Stimulated activated CD8-positive, alpha-beta memory T cell treated with anti-CD3 and anti-CD28 coated beads, Interleukin-7, amount 100 ng/mL, for 1 hour (primary cell): ENCODE measurements at places on chromosomes 3 and 15.

GRCh38 chr3:175003590-175003989 is 144.5 kb downstream of the NAALADL2 start:
- DNase-seq = no peak

DNA sequence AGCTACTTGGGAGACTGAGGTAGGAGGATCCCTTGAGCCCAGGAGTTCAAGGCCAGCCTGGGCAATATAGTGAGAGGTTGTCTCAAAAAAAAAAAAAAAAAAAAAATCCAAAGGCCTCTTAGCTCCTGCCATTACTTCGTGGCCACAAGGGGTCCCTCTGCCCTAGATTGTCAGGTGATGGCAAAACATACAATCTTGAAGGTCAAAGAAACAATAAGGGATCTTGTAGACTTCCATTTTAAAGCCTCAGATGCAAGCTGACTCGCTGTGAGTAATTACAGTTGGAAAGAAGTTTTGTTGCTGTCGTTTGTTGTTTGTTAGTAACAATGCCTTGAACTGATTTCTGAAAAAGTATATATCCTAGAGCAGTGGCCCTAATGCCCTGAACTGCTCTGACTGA is 55.9 kb upstream of the PLCL2 start:
- no peak for DNase-seq

DNA sequence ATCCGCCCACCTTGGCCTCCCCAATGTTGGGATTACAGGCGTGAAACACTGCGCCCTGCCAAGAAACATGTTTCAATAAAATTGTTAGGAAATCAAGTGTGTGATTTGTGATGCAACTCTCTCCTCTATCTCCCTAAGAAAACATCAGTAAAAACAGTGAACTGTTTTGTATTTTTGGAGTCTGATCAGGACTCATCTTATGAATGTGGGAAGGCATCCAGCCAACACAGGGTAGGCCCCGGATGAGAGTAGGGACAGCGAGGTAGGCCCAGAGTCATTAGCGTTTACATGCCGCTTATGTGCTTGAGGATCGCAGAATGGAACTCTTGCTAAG is 884 bp upstream of the GLYCTK start:
- DNase-seq = no peak

DNA sequence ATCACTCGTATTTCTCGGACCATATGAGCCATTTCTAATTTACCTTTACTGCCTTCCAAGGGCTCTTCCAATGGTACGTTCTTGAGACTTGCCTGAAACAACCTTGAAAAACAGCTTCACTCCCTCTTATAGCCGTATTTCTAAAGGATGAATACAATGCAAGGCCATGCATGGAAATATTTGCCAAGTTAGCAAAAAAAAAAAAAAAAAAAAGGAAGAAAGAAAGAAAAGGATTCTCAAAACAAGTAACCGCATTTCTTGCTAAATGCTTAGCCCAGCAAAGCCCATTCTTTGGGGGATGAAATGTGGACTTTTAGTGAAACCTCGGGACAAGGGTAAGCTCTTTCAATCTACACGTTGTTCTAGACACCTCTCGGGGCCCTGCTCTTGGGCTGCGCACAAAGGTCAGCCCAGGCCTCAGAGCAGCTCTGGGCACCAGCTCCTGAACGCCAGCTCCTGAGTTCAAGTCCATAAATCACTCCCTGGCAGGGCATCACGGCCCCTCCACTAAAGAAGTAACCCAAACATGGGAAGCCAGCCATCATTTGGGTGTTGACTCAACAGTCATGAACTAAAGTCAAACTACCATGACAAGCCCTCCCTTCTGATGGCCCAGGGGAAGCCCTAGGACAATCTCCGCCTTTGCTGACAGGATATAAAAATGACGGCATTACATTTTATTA is 132.7 kb downstream of the ADAMTS17 start:
- no peak for DNase-seq

DNA sequence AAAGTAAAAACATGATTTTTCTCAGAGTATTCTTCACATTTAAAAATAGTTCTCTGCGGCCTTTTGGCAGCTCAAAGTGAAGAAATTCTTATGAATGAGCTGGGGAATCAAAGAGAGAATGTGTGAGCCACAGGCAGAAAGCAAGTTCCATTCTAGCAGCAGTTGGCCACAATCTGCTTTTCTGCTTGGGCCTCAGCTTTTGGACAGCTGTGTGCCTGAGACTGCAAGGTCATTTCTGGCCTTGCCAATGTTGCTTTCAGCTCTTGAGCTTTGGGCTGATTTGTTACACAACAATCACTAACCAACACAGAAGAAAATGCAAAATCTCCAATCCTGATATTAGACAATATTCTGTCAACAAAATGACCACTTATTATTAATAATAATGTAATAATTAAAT is 14.4 kb upstream of the TM4SF4 start:
- no peak for DNase-seq

- DNase-seq = no peak
Observed at GRCh38 chr15:23773093-23773492, 86.0 kb upstream of the NDN start.

DNA sequence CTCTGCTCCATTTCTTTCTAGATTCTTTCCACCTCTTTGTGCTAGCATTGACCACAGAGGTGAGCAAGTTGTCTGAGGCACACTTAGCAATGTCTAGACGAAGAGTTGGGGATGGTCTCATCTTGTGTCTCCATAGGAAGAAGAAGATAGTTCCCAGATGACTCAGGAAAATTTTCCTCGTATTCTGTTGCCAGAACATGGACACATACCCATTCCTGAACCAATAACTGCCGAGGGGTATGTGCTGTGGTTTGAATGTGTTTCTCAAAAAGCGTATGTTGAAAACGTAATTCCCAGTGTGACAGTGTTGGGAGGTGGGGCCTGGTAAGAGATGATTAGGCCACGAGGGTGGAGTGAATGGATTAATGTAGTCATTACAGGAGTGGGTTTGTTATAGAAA is 107.5 kb upstream of the GALNT15 start:
- DNase-seq = no peak

- no peak for DNase-seq
Observed at GRCh38 chr15:69032703-69033373, 18.3 kb downstream of the NOX5 start.

DNA sequence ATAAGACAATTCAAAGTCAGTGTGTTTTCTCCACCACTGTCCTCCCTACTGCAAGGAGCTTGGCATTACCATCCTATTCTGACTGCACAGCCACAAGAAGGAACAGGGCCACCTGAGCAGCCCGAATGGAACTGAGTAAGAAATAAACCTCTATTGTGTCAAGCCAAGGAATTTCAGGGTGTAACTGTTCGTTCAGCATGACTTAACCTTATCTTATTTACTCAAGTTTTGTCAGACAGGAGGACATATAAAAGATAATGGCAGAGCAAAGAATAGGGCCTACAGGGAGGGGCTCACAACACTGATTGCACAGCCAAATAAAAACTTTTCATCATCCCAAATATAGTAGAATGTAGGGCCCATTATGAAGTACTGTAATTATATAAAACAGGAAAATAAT is 236.1 kb downstream of the NEK10 start:
- no peak for DNase-seq

GRCh38 chr3:181947606-181948005 is 235.9 kb downstream of the SOX2 start:
- no peak for DNase-seq

DNA sequence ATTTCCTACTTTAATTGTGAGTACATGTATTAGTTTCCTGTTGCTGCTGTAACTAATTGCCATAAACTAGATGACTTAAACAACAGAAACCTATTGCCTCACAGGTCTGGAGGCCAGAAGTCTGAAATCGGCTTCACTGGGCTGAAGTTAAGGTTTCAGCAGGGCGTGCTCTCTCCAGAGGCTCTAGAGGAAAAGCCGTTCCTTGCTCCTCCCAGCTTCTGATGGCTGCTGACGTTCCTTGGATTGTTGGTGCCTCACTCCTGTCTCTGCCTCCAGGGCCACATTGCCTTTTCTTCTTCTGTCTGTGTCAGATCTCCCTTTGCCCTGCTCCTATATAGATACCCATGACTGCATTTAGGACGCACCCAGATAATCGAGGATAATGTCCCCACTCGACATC is 80.9 kb downstream of the ARHGAP31 start:
- DNase-seq = no peak

DNA sequence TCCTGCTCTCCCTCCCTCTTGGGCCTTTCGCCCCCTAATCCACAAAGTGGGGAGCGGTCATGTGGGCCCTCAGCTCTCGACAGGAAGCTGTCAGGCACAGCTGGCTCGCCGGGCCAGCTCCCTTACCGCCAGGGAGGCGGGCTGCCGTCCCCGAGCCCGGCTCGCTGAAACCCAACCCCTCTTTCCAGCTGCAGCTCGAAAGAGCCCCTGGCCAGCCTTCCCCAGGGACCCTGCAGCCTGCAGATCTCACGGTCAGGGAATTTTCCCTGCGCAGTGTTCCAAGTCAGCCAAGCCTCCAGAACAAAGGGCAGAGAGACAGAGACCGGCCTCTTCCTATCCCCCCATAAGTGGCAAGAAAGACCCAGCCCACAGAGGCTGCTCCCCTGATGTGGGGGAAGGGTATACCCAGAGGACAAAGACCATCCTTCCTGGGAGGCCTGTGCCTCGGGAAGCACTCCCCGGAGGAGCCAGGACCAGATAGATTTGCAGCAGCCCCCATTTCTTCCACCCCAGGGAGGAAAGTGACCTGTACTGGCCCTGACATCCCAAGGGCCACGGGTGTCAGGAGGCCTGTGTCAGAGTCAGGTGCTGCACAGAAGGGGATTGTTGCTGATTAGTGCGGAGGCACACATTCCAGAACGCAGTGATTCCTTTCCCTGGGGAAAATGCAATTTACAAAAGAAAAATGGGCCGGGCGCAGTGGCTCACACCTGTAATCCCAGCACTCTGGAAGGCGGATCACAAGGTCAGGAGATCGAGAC is 32.6 kb downstream of the MAGEF1 start:
- no peak for DNase-seq

GRCh38 chr3:178459038-178459410 is 77.2 kb upstream of the KCNMB2 start:
- no peak for DNase-seq

- no peak for DNase-seq
Observed at GRCh38 chr15:39605146-39605545, 24.3 kb downstream of the THBS1 start.

- DNase-seq = no peak
Observed at GRCh38 chr15:100721758-100722550, 119.6 kb downstream of the ASB7 start.

GRCh38 chr15:51844747-51845426 is 15.4 kb downstream of the TMOD3 start:
- no peak for DNase-seq

DNA sequence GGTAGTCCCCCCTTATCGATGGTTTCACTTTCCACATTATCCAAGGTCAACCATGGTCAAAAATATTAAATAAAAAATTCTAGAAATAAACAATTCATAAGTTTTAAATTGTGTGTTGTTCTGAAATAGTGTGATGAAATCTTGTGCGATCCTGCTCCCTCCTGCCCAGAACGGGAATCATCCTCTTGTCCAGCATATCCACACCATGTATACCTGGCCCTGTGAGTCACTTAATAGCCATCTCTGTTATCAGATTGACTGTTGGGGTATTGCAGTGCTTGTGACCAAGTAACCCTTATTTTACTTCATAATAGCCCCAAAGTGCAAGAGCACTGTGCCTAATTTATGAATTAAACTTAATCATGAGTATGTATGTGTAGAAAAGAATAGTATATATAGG is 19.1 kb downstream of the FAM81A start:
- DNase-seq = no peak

GRCh38 chr3:58588030-58588614 is 10.9 kb upstream of the FAM107A start:
- DNase-seq = no peak

DNA sequence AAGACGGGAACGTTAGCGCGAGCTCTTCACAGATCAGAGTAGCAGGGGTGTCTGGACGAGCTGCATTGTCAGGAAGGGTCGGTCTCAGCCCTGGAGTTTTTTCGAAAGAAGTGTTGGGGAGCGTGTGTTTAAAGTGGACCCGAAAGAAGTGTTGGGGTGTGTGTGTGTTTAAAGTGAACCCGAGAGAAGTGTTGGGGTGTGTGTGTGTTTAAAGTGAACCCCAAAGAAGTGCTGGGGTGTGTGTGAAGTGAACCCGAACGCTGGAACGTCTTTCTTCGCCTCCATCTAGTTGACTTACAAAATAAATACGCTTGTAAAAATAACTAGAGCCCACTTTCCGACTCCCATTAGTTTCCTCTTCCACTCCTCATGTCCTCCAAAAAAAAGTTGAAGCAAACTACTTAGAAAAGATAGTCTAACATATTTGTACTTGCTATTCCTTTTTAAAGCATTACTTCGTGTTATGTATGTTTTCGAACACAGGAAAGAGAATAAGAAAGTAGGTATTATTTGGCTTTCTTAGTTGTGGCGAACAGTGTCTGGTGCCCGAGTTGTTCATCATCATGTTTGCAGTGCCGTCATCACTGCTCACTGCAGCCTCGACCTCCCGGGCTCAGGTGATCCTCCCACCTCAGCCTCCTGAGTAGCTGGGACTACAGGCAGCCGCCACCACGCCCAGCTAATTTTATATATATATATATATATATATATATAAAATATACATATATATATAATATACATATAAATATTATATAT is 1.0 kb downstream of the LRCH3 start:
- DNase-seq = no peak

- DNase-seq = no peak
Observed at GRCh38 chr3:177287231-177287630, 89.9 kb upstream of the TBL1XR1 start.

DNA sequence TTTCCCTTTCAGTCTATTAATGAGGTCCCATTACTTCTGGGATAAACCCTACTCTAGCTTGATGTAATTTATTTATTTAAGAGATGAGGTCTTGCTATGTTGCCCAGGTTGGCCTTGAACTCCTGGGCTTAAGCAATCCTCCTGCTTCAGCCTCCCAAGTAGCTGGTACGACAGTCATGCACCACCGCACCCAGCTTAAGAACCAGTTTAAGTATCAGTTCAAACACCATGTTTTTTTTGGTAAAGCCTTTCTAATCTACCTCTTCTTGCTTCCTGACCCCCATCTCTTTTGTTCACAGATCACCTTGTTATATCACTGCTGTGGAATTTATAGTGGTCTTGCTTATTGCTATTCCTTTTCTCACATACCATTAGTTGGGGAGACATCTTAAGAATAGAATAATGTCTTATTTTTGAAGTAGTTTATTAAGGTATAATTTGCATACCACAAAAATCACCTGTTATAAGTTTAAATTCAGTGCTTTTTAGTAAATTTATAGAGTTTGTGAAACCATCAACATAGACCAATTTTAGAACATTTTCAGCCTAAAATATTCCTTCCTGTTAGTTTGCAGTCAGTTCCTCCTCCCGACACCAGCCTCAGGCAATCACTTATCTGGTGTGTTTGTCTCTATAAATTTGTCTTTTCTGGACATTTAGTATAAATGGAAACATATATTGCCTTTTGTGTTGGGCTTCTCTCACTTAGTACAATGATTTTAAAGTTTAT is 257.9 kb downstream of the PDCD6IP start:
- no peak for DNase-seq

GRCh38 chr15:101161656-101162055 is 90.2 kb downstream of the CHSY1 start:
- DNase-seq = no peak
